ENCODE measurements at places on chromosomes 5 and 9. TPM values are rescaled to one million over a fixed set of nuclear protein-coding genes. Genes with fewer than 3 reads are reported as not detected.

The TMEFF1 gene
- total RNA-seq: 1.8 TPM

The TUSC1 gene
- 7.1 TPM for total RNA-seq

The CHMP5 gene
- 71.1 TPM for total RNA-seq

The PFN3 gene
- not detected for total RNA-seq

The CER1 gene
- not detected for total RNA-seq

The DRD1 gene
- 0.48 TPM for total RNA-seq

The TMEM250 gene
- total RNA-seq: 54.1 TPM

The CTXN3 gene
- total RNA-seq: not detected

The ZCCHC10 gene
- 25.8 TPM for total RNA-seq

The PRKACG gene
- total RNA-seq: not detected

The DBH gene
- total RNA-seq: not detected

The PCDHAC1 gene
- total RNA-seq: 1.5 TPM

The RASGRF2 gene
- 2.1 TPM for total RNA-seq

The PLPP7 gene
- total RNA-seq: 0.08 TPM

The ARID3C gene
- 0.23 TPM for total RNA-seq

The RMRP gene
- 7.0 TPM for total RNA-seq

The CDKN2B-AS1 gene
- not detected for total RNA-seq

The THBS4 gene
- not detected for total RNA-seq

The PSIP1 gene
- 58.3 TPM for total RNA-seq

The COL15A1 gene
- 0.39 TPM for total RNA-seq

The ANKDD1B gene
- 0.09 TPM for total RNA-seq

The PCDHA6 gene
- total RNA-seq: not detected

The ZNG1C gene
- 72.7 TPM for total RNA-seq

Data from A549 treated with CORT108297 at 1 μM for 4 hours (cell line).